Fibroblast of skin of right biceps (primary cell): ENCODE measurements at places on chromosomes 6 and 20.

DNA sequence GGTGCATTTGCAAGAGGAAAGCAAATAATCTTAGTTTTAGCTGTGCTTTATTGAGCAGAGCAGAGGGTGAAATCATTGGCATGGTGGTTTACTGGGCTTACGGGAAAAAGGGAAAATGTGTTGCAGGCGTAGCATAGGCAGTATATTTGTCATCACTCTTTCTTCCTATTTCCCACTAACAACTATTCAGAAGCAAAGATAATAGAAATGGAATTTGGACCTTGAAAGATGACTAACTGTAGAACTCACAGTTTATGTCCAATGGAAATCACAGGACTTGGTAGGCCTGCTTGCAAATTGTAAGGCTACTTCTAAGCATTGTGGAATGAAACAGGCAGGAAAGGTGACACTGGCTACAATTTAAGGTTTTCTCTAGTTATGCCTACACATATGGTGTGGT lies 611.9 kb upstream of the MAN1A1 start:
- peak; percentile 31 for DNase-seq

DNA sequence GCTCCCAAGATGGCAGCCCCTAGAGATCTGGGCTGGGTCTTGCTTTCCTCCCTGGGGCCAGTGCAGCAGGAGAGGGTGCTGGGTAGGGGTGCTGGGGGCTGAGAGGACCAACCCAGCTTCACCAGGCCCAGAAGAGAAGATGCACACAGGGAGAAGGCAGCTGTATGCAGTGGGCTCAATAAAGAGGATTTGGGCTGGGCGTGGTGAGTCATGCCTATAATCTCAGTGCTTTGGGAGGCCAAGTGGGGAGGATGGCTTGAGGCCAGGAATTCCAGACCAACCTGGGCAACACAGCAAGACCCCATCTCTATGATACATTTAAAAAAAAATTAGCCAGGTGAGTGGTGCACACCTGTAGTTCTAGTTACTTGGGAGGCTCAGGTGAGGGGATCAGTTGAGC lies 25.7 kb upstream of the EMILIN3 start:
- no peak for DNase-seq

GRCh38 chr6:18457065-18457737 lies 70.1 kb downstream of the RNF144B start:
- DNase-seq, result no peak

DNA sequence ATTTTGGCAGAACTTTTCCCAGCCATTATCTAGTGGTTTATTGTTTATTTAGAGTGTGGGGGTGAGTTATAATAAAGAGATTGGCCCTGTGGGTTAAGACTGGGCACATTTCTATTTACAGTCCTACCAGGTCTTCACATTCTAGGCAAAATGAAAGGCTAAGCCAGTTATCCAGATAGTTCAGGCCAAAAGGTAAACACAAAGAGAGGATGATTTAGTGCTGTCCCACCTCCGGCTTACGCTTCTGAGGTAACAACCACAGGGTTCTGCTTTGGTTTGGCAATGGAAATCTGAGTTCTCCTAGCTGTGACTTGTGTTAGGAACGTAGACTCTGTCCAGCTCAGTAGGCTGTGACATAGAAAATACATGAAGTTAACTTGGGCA lies 50.3 kb upstream of the PTPRK start:
- DNase-seq, result no peak

- no peak for DNase-seq
These were observed 137.9 kb downstream of the HIVEP1 start for GRCh38 chr6:12149944-12150510.

GRCh38 chr6:131792091-131792496 lies 15.7 kb upstream of the ENPP1 start:
- DNase-seq, result peak; percentile 68

DNA sequence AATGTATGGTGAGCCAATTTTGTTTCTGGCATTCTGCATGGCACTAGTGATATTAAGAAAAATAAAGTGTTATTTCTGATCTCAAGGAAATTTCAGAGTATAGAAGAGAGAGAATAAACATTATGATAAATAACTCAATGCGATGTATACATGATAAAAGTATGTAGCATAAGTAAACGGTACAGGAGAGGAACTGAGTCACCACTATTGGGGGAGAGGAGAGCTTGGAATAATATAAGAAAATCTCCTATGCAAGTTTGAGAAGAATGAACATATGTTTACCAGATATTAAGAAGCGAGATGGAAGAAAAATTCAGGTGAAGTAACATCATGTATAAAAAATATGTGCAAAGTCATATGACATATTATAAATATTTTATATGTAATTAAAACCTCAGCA lies 1230.3 kb upstream of the CITED2 start:
- DNase-seq, result peak; percentile 54

- no peak for DNase-seq
These were observed 4.0 kb downstream of the EDN1 start for GRCh38 chr6:12293931-12294807.

GRCh38 chr6:151002491-151002935 lies 137.0 kb downstream of the MTHFD1L start:
- peak; percentile 67 for DNase-seq

DNA sequence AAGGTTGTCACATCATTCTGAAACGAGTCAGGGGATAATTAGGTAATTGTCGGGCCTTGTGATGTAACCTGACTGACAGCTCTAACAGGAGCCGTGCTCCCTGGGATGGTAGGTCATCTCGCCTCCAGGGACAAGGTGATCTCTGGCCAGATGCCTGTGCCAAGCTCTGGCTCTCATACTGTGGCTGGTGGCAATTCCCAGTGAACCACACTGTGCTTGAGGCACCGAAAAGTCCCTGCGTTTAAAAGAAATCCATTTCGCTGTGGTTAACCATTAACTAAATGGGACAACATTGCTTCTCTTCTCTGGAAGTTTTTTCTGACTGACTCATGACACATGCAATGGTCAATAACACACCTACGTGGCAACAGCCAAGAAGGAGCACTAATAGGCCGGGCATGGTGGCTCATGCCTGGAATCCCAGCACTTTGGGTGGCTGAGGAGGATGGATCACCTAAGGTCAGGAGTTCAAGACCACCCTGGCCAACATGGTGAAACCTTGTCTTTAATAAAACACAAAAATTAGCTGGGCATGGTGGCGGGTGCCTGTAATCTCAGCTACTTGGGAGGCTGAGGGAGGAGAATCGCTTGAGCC lies 669.2 kb downstream of the PRKN start:
- DNase-seq, result peak; percentile 51

DNA sequence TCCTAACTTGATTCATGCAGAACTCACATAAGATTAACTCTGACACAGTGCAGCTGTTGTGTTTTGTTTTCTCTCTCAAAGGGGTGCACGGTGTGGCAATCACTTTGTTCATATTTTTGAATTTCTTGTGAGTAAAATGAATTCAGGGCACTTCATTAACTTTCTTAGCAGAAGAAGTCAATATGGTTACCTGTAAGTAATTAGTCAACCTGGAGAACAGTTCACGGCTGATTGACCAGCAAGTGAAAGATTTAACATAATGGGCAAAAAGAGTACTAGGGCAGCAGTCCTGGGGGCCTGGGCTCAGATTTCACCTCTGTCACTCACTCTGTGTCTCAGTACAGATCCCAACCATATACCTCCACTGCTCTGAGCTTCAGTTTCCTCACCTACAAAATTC lies 102.4 kb upstream of the SPTLC3 start:
- DNase-seq, result no peak

- no peak for DNase-seq
These were observed 24.9 kb upstream of the IRF4 start for GRCh38 chr6:366389-367297.

DNA sequence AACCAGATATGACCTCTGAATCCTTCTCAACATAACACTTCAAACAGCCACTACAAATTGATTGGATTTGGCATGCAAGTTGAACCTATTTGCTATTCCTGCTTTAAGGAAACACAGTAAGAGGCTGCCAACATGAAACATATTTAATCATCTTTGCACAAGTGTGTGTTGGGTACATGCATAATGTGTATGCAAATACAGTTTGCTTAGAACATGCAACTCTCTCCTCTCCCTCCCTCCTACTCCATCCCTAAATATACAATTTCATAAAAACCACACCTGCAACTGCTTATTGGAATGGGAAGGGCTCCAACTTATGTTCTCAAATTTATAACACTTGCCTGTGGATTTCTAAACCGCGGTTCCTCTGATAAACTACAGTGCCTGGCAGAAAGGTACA lies 71.5 kb downstream of the CD83 start:
- no peak for DNase-seq

GRCh38 chr6:39792540-39793450 lies 619 bp downstream of the DAAM2 start:
- no peak for DNase-seq

GRCh38 chr6:170470734-170471133 lies 82.4 kb downstream of the PSMB1 start:
- no peak for DNase-seq

- DNase-seq, result peak; percentile 7
These were observed 149.4 kb downstream of the CD24 start for GRCh38 chr6:106825156-106825555.
